ENCODE measurements at places on chromosomes 1 and 21.

- DNase-seq = no peak
Measured at GRCh38 chr21:15309022-15309590, 244.3 kb upstream of the NRIP1 start.

DNA sequence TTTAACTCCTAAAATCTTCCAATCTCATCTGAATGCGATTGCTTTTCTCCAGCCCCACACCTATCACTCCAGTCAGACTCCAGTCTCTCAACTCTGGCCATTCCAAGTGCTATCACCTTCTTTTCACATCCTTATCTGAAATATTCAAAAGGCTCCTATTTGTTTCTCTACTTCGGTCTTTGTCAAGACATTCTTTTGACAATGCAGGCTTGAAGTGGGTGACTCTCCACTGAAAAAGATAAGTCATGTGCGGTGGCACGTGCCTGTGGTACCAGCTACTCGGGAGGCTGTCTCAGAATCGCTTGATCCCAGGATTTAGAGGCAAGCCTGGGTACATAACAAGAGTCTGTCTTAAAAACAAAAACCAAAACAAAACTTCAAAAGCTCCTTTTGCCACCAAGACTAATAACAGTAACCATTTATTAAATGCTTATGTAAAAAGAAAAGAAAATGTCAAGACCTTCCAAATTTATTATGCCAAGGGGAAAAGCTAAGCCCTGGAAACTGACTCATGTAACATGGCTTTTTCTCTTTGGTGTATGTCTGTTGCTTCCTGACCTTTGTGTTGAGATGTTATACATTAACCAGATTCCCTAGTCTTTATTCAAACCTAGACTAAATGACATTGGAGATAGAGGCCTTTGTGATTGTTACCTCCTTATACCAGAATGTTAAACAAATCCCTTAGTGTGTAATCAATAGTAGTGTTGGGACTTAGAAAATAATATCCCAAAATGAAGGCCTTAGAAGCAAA is 3.6 kb downstream of the ALG14 start:
- no peak for DNase-seq

GRCh38 chr1:36199934-36200741 is 24.1 kb upstream of the THRAP3 start:
- no peak for DNase-seq

- DNase-seq = peak; percentile 35
Measured at GRCh38 chr1:145995148-145995881, 1.1 kb downstream of the TXNIP start.

DNA sequence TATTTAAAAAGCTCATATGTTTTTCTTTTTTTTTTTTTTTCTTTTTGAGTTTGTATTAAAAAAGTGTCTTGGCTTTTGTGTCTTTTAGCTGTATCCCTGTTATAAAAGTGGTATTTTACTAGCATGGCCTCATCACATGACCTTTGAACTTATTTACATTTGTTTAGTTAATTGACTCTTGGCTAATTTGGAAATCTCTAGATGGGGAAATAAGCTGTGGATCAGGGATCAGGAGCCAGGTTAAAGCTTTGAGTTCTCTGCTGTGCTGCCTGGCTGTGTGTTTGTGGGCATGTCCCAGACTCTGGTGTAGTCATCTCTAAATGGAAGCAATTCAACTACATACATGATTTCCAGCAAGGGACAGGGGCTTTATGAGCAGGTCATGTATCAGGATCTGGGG is 56.5 kb downstream of the HHAT start:
- no peak for DNase-seq

DNA sequence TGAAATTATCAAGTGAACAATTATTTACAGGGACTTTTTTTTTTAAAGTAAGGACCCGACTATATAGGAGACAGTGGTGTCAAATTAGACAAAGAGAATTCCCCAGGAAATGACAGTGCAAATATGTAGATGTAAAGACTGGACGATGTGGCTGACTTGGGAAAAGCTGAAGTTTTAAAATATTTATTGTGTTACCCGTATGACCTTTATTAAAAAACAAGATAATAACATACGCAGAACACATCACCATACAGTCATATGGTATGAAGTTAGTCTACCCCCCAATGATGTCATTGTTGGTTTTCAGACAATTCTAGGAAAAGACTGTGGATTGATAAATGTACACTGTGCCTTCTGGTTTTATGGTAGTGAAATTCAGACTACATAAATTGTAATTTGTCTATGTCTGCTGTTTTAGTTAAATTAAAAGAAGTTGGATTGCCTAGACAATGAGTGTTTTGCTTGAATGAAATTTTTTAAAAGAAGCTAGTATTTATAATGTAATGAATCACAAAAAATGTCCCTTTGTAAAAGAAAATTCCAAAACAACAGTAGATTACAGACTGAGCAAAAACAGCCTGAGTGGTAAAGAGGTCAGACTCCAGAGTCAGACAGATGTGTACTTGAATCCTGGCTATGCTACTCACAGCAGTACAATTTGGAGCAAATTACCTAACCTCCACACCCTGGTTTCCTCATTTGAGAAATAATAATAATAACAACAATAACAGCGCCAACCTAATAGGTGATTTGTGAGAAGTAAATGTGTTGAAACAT is 15.5 kb upstream of the PDC start:
- no peak for DNase-seq

DNA sequence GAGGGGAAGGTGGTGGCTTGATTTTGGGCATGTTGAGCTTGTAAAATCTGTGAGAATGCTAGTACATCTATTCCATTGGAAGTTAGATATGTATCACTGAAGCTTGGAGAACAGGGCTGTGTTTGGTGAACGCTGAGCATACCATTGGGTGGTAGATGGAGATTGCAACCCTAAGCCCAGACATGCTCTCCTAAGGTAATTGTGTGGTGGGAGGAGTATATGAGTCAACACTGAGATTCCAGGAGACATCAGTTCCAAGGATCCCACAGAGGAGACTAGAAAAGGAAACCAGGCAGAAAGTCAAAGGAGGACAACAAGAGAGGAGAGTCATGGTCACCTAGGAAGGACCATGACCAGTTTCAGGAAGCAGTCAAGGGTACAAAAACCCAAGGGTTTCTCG is 60.4 kb downstream of the KIF21B start:
- DNase-seq = no peak

GRCh38 chr1:23436520-23437354 is 12.2 kb upstream of the TCEA3 start:
- DNase-seq = no peak

DNA sequence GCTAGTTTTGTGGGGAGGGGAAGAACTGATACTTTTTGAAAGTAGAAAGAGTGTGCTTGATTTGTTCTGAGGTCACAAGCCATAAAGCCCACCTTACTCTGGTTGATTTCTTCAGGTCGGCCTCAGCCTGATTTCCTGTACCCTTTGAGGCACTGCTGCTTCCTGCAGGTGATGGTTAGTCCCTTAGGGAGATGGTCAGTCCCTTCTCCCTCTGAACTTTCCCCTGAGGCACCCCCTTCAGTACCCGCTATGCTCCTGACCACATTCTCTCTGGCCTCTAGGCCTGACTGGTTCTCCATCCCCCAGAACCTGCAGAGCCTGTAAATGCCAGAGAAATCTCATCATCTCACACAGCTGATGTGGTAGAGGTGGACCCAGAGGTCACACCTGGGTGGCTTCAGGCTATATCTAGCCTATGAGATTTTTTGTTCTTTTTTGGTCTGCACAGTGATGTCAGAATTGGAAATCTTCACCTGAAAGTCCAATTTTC is 15.0 kb upstream of the ID3 start:
- DNase-seq = no peak

DNA sequence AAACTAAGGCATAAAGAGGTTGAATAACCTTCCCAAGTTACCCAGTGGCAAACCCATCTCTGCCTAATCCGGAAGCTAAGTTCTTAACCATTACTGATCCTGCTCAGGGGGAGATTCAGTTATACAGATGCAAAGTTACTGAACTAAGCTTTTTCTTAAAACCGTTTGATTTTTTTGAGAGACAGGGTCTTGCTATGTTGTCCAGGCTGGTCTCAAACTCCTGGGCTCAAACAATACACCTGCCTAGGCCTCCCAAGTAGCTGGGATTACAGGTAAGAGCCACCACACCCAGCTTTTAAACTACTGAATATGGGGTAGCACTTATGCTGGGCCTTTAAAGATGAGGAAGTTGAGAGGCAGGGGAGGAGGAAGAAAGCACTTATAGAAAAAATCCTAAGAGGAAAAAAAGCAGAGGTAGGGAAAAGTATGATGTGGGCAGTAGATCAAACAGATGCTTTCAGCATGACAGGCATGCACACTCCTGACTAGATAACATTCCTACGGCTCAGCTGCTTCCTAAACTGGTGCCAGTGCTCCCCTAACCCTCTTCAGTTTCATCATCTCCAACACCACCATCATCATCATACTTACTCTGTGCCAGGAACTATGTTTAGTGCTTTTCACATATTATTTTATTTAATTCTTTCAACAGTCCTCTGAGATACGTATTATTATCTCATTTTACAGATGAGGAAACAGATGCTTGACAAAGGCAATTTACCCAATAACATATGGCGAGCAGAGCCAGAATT is 5.8 kb downstream of the PAFAH2 start:
- DNase-seq = peak; percentile 45

DNA sequence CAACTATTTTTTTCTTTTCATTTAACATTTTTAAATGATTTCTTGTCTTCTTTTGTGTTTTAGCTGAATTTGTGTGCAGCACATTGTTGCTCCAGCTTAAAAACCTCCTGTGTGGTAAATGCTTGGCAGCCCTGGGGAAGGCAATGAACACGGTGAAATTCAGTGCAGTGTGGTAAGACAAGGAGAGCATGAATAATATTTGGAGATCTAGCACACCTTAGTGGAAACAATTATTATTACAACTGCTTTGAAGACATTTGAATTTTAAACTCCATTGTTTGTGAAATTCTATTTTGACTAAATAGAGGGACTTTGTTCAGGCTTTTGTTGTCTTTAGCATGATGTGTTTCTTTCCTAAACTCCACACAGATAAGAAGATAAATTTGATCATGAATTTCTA is 242.6 kb upstream of the CXADR start:
- peak; percentile 42 for DNase-seq

DNA sequence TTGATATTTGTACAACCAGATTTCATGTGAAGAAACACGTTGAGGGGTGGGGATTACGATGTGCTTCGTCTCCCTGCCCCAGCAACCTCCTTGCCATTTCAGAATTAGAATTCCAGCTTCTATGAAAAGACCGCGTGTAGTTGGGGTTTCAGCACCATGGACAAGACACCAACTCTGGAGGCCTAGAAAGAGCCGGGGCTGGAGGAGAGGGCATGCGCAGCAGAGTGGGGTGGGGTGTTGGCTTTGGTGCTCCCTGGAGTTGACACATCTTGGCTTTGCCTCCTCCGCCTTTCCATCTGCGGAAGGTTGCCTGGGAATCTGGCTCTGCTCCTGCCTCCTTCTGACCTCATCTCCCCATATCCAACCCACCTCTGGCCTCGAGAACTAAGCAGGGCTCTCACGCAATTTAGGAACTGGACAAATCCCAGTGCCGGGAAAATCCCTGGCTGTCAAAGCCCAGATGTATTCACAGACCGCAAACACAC is 11.8 kb downstream of the HTR6 start:
- DNase-seq = peak; percentile 50

GRCh38 chr21:35984654-35985361 is 75.5 kb downstream of the SETD4 start:
- DNase-seq = no peak

DNA sequence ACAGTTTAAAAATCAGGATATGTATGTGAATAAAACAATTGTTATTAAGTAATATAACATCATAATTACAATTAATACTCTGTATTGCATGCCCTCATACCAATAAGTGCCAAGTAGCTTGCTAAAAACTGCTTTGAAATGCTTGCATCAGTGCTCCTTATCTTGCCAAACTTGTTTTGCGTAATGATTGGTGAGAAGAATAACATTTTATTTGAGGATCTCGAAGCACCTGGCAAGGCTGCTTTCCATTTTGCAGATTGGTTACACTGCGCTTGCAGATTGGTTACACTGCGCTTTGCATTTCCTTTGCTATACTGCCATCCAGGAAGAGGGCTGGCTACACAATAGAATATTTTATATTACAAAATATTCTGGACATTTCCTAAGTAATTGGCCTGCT is 1.7 kb upstream of the PBX1 start:
- no peak for DNase-seq

DNA sequence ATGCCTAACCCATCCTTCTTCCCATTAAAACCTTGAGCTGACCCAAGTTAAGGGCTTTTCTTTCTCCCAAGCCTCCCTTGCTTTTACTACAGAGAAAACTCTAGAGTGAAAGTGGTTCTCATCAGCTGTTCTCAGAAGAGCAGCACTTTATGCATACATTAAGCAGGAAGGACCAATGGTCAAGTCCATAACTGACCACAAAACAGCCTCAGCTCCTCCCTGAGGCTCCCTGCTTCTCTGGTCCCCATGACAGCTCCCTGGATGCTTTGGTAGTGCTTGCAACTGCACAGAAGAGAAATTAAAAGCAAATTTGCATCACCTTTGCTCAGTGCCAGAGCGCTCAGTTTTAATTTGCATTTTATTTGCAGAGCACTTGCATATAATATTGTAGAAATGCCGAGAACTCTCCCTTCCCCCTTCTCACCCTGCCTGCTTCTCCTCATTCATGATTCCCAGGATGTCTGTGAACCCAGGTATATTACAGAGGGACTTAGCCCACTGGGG is 56.1 kb downstream of the LMX1A start:
- no peak for DNase-seq

GRCh38 chr1:98940722-98941079 is 64.0 kb downstream of the PLPPR5 start:
- no peak for DNase-seq

- no peak for DNase-seq
Measured at GRCh38 chr1:28898405-28898881, 15.9 kb upstream of the EPB41 start.

GRCh38 chr1:152959801-152960451 is 10.5 kb upstream of the SPRR4 start:
- DNase-seq = no peak
